A549 treated with AZD2906 at 1 μM for 4 hours (cell line): ENCODE measurements at places on chromosomes 1 and 21. TPM values are rescaled to one million over a fixed set of nuclear protein-coding genes. Genes with fewer than 3 reads are reported as not detected.

ASTN1 gene
- not detected in 5 replicates for total RNA-seq

SLAMF8 gene
- total RNA-seq = 0.10 to 0.25 TPM (median 0.16 TPM) in 5 replicates

LORICRIN gene
- 0.06 TPM in 1 of 5 replicates, not detected in the others for total RNA-seq

PLPP3 gene
- 23.4 to 30.0 TPM (median 26.4 TPM) in 5 replicates for total RNA-seq

MYOC gene
- not detected in 5 replicates for total RNA-seq
